Dorsolateral prefrontal cortex (tissue), 122 donors: ENCODE measurements at places on chromosomes 5 and 9. TPM values are rescaled to one million over a fixed set of nuclear protein-coding genes. Genes with fewer than 3 reads are reported as not detected.

The FGD3 gene
- total RNA-seq, result 4.4 TPM

The SH2D3C gene
- 18.0 TPM for total RNA-seq

The PGM5 gene
- total RNA-seq, result 4.7 TPM

The LHX3 gene
- not detected for total RNA-seq

The AK3 gene
- total RNA-seq, result 43.8 TPM

The IL9 gene
- not detected for total RNA-seq

The NTNG2 gene
- 57.6 TPM for total RNA-seq

The RMRP gene
- 3,737 TPM for total RNA-seq

The CLIC3 gene
- total RNA-seq, result not detected

The CER1 gene
- not detected for total RNA-seq

The LHX2 gene
- 119 TPM for total RNA-seq

The SAXO1 gene
- 0.63 TPM for total RNA-seq

The TMEM203 gene
- 38.9 TPM for total RNA-seq

- no peak for DNase-seq
Measured at GRCh38 chr9:81665322-81665871, 23.9 kb downstream of the TLE1 start.

DNA sequence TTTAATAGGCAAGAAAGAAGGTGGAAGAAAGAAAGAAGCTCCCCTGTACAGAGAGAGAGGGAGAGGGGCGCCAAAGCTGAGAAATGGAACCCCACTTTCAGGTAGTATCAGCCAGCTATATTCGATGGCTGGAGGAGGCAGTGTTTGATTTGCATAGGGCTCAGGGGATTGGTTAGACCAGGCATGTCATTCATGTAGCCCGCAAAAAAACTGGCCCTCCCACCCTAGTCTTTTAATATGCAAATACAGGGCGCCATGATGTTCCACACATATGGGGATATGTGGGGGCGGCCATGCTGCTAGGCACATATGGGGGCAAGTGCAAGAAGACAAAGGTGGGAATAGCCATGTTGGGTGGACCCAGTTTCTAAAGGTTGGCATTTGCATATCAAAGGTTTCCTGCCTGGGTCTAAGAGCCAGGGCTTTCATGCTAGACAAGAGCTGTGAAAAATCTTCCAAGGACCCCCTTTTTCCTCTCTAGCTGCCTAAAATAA lies 174.4 kb upstream of the ADRA1B start:
- DNase-seq, result no peak

DNA sequence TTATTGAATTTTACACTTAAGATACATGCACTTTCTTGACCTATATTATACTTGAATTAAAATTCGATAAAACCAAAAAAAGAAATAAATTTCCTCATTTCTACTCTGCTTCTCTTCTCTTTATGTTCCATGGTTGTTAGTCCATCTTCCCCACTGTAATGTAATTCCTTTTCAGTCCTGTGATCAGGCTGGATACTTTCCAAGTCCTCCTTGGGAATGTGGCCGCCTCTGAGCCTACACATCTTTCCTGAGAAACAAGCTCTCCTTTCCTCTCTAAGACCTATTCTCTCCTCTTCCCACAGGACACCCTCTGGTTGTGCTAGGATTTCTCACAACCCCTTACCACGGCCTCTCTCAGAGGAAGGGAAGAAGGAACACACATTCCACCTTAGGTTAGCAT lies 285.1 kb downstream of the DNAH5 start:
- DNase-seq, result no peak

DNA sequence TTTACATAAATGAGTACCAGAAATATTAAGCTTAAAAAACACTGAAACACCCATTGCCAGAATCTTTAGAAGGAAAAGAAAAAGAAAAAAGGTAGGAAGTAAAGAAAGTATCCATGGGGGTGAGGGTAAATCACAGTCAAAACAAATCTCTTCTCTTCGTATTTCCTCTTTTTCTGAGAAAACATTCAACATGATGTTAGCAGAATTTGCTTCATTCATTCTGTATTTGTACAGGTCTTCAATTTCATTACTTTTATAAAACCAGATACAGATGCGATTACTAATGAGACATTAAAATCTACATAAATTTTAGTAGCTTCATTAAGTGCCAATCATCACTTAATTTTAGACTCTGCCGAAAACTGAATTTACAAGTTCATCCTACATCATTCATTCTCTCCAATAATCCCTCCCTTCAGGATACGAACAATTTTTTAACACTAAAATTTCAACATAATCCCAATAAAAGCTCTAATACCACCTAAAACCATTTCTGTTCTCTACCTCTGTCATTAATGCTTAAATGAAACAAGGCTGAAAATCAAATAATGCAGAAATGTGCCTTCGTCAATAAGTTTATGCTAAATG lies 7.0 kb downstream of the NR3C1 start:
- DNase-seq, result no peak

GRCh38 chr5:6633469-6634245 lies 417 bp downstream of the SRD5A1 start:
- peak; percentile 27 for DNase-seq

- no peak for DNase-seq
Measured at GRCh38 chr5:115602591-115603125, 379 bp upstream of the TICAM2 start.

DNA sequence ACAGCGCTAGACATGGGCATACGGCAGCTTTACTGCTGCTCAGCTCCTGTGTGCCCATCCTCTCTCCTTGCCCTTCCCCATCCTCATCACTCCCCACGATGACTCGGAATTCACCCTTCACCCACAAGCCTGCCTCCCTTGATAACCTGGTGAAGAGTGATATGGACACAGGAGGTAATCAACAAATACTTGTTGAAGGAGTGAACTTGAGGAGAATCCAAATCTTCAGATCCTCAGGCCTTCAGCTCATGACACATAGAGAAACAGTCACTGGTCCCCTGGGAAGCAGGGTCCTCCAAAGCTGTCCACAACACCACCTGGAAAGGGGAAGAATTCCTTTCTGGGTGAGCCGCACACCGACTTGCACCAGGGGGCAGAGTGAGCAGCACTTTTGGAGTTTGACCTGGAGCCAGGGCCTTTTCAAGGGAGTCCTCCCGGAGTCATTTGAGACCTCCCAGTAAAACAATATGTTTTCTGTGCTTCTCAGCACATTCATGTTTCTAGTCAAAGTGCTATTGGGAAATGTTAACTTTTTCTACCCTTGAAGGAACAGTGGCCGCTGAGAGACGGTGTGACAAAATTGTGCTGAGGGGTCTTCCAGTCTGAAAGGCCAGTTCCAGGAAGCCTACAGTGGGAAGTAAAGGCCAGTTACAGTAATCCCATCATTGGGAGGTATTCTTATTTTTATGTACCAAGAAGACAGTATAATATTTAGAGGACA lies 332.3 kb downstream of the CWC27 start:
- DNase-seq, result peak; percentile 6

GRCh38 chr5:58185801-58186200 lies 274.1 kb downstream of the PLK2 start:
- no peak for DNase-seq

DNA sequence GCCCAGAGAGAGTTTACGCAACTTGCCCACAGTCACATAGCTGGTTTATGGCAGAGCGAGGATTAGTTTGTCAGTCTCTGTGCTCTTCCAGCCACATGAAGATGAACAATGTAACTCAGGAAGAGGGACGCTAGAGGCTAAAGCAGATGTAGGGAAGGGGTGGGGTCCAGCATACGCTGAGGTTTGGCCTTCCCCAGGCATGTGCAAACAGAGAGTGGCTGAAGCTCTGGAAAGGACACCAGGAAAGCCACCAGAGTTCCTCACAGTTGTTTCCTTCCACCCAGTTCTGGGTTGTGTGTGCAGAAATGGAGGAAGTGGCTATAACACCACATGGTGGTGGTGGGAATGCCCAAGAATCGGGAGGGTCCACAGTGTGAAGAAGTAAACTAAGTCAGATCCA lies 60.0 kb downstream of the SNX18 start:
- DNase-seq, result no peak

DNA sequence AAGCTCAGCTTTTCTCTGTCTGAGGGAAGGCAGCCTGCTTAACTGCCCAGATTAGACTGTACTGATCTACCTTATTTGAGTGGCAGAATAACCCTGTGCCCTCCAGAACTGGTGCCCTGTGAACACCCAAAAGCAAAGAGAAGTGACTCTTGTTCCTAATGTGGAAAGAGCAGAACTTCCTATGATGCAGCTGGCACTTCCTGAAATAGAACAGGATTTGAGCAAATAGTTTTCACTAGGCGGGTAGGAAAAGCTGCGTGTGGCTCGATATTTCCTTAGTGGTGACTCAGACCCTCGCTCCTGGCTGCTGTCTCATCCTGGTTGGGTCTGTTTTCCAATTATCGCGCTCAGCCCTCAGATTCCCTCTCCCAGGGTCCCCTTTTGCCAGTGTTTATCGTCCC lies 89.9 kb downstream of the SH3TC2 start:
- no peak for DNase-seq

DNA sequence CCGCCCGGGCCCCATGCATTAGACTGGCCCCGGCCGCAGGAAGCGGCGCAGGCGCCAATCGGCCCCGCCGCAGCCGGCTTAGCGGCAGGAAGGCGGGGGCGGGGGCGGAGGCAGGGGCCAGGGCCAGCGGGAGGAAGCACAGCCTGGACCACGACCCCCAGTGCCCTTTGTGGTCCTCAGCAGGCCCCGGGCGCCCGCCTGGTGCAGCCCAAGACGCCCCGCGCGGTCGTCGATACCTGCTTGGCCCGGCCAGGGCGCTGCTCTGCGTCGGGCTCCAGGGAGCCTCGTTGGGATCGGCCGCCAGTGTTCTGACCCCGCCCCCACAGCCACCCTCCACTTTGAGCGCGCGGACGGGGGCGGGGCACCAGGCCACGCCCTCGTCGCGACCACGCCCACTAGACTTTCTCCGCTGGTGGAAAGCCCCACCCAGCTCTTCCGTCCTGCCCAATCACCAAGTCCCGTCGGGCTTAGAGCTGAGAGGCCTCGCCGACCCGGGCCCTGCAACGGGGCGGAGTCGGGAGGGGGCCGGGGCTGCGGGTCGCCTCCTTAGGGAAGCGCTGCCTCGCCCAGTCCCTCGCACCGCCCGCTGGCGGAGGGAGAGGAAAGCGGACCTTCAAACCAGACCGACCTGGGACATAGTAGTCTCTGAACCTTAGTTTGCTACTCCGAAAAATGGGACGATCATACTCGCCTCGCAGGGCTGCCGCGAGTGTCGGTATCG lies at the start of gene PDLIM7:
TSS of gene PDLIM7 (minus strand) at position 313 of the 721 bp plus-strand sequence. CDS start 1,092 bp downstream, outside the sequence.
- DNase-seq, result peak; percentile 70

GRCh38 chr9:82206946-82207345 lies 218.4 kb downstream of the SPATA31D1 start:
- DNase-seq, result no peak

DNA sequence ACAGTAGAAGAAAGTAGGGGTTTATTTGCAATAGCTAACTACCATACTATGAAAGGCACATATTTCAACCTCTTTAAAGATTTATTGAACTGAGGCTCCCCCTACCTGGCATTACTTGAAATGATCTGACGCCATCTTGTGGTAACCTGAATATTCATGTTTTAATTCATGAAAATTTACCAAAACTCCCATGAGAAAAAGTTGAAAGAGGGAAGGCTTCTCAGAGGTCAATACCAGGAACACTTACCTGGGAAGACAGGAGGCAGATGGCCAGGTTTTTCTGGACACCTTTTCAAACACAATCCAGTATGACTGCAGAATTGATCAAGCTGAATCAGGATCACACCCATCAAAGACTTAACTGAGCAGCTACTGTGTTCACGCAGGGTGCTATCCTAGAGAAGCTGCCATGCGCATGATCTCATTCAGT lies 9.4 kb downstream of the PRELID2 start:
- no peak for DNase-seq

- no peak for DNase-seq
Measured at GRCh38 chr5:176425138-176425537, 8.8 kb upstream of the CLTB start.
